ENCODE measurements at places on chromosomes 5 and 9.

GRCh38 chr5:74974451-74975091 lies 77.8 kb downstream of the GCNT4 start:
- no peak for DNase-seq

- DNase-seq: no peak
These were observed 41.3 kb downstream of the DMXL1 start for GRCh38 chr5:119112151-119112550.

- DNase-seq: no peak
These were observed 157.1 kb upstream of the CDH6 start for GRCh38 chr5:31036411-31036810.

GRCh38 chr5:74833537-74834266 lies 32.5 kb downstream of the FAM169A start:
- DNase-seq: no peak

DNA sequence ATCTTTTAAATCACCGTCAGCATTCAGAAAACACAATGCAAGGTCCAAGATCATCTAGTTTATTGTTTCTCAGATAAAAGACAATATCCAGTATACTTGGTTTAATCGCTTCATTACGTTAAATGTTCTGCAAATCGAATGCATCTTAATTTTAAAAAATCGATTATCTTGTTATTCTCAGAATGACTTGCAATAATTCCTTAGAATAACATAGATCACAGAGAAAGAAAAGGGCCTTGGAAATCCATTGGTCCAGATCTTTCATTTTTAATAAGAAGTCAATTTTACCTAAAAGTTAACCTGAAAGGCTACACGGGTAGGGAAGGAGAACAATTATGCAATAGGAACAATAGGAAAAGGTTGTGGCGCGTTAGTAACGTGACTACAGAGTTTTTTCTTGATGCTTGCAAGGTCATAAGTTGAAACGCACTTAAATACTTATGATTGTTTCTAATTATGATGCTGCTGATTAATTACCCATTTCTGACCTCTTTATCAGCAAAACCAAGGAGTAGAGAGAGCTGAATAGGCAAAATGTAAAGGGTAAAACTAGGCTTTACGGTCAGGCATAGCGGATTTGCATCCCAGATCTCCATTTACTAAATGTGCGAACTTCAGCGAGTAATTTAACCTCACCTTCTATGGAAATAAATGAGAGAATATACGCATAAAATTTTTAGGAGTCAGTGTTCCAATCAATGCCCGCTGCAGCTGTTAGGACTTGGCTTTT lies 769 bp upstream of the LYRM7 start:
- DNase-seq: no peak

- DNase-seq: no peak
These were observed 123.2 kb downstream of the ZNF608 start for GRCh38 chr5:124623265-124623664.

DNA sequence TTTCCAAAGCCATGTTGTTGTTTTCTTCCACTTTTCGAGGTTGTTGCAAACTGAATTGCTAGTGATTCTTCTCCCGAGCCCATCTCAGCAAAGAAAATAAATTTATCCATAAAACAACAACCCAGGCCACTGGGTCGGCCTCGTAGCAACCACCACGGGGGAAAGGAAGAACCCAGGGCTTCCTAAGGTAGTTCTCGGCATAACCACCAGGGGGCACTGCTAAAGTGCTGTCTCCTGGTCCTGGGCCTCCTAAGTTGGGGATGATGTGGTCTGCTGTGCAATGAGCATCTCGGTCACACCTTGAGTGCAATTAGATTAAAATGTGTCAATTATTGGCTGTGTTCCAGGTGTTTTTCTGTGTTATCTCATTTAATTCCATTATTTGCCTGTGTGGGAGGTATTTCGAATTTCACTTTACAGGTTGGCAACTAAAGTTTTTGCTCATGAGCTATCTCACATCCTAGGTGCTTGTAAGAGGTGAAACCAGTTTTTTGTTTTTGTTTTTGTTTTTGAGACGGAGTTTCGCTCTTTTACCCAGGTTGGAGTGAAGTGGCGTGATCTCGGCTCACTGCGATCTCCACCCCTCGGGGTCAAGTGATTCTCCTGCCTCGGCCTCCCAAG lies 102.8 kb upstream of the DAP start:
- peak; percentile 27 for DNase-seq

GRCh38 chr5:82820961-82821845 lies 256.0 kb downstream of the TMEM167A start:
- DNase-seq: no peak
